ENCODE measurements at places on chromosomes 13 and 19.

GRCh38 chr13:99911965-99912566, 59.5 kb downstream of the ZIC5 start:
- no peak for DNase-seq

- DNase-seq = no peak
These were observed 267.9 kb downstream of the LMO7 start for GRCh38 chr13:75904012-75904411.

GRCh38 chr13:40163066-40164000, 503.1 kb downstream of the FOXO1 start:
- DNase-seq = no peak

DNA sequence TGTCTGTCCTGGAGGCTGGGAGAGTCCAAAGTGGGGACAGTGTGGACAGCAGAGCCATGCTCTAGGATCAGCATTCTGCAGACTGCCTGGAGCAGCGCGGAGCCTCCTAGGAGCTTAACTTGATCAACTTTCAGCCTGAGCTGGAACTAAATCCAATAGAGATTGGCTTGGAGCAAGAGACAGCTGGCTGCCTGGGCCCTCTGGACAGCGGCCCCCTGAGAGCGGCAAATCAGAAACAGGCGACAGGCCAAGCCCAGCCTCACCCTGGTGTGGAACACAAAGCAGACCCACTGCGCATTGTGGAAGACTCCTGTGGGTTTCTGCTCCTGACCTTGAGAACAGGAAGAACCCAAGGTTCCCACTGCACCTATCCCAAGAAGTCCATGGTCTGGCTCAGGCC, 462.2 kb downstream of the TSHZ3 start:
- DNase-seq = no peak

GRCh38 chr19:2239771-2240770, 3.4 kb downstream of the SF3A2 start:
- DNase-seq = no peak

- DNase-seq = no peak
These were observed 24.1 kb upstream of the CASP14 start for GRCh38 chr19:15025217-15025616.

All from left renal cortex interstitium (tissue), 4 donors.